ENCODE measurements at places on chromosomes 3 and 15.

DNA sequence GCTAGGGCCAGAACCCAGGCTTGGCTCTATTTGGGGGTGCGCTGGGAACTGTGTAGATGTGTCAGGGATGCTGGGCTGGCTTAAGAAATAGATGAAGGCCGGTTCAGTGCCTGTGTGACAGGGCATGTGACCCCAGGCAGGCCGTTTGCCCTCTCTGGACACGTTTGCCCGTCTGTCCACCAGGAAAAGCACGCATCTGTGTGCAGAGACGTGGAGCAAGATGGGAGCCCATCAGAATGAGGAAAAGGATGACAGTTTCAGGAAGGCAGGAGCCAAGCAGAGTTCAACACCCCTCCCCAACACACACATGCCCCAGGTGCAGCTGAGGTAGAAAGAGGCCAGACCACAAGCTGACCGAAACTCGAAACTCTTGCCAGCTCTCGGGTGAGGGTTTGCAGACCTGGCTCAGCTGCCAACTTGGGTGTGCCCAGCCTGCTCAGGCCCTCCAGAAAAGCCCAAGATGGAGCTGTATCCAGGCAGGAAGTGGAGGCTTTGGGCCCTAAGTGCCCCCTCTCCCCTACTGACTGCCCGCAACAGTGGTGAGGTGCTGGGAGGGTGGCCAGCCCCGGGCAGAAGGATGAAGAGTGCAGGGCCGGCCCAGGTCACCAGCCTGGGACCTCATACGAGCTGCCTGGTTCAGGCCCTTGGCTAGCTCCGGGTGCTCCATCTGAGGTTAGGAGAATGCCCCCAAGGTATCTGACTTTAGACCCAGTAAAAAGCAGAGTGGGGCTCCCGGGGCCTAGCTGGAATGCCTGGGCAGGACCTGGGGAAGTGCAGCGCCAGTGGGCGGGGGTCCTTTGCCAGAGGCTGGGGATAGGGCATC, 10.2 kb upstream of the MESP1 start:
- DNase-seq: no peak

GRCh38 chr15:27672537-27672936, 426.6 kb downstream of the OCA2 start:
- no peak for DNase-seq

- DNase-seq: no peak
These were observed 125.8 kb downstream of the LPP start for GRCh38 chr3:188279502-188280335.

- no peak for DNase-seq
These were observed 21.9 kb downstream of the LRIG1 start for GRCh38 chr3:66478960-66479359.

DNA sequence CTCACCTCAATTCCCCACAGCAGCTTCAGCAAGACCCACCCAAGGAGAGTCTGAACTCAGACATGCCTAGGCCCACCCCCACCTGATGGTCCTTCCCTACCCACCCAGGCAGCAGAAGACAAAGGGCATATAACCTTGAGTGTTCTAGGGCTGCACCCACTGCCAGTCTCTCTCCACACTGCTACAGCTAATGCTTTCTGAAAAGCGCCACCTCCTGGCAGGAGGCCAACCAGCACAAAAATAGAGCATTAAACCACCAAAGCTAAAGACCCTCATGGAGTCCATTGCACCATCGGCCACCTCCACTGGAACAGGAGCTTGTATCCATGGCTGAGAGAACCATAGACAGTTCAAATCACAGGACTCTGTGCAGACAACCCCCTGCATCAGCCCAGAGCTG, 11.3 kb upstream of the RPL39L start:
- DNase-seq: no peak

GRCh38 chr15:60396958-60397771, 621 bp downstream of the ANXA2 start:
- DNase-seq: peak; percentile 87

DNA sequence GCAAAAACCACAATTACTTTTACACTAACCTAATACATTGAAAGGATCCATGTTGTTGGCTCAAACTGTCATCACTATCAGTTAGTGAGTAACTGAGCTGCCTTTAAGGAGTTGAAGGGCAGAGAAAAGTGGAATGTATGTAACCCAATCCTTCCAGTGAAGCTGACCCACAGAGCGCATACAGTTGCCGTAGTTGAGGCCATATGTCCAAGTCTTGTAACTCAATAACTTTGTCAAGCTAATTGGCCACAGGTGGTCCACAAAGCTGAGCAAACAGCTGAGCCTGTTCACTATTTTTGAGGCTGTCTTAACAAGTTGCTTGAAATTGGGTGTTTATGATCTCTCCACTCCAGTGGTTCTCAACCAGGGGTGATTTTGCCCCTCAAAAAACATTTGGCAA, 169.0 kb upstream of the SLC24A5 start:
- DNase-seq: no peak

GRCh38 chr15:83848315-83849050, 194.6 kb downstream of the ADAMTSL3 start:
- DNase-seq: peak; percentile 14

- no peak for DNase-seq
These were observed 326.4 kb upstream of the SATB1 start for GRCh38 chr3:18751514-18751913.

DNA sequence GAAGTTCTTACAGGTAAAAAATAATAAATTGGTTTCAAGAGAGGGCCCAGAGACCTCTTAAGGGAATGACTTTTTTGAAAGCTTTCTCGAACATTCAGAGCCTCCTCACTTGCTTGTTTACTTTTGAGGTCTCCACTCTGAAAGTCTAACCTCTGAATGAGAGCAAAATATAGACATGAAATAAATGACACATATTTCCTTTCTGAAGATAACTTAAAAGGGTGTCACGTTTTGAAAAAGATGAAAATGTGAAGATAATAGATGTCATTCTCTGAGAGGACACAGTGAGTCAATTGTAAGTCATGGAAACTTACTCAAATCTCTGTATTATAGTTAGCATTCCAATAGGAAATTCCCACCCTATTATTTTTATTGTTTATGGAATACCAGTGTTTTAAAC, 44.6 kb downstream of the HACD2 start:
- no peak for DNase-seq

DNA sequence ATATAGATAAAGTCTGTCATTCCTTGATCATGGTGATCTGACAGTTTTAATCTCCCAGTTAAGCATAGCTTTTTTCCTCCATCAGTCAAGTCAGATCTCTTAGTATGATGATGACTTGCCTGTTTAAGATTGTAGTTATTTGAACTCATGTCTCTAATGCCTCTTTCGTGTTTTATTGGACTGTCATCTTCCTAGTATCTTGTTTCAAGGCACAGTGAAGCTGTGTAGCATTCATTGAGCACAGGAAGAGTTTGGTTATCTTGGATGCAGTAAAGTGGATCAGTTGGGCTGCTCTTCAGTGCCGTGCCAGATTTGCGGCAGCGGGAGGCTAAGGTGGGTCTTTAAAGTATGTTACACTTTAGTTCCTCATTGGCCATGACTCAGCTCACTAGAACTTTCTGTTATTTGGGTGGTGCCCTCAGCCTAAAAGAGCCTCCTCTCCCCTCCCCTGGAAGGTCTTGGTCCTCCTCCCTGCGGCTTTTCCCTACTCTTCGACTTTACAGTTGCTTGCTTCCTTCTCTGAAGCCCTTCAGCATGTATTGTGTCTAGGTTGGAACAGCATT, 45.7 kb upstream of the SKOR1 start:
- DNase-seq: no peak

DNA sequence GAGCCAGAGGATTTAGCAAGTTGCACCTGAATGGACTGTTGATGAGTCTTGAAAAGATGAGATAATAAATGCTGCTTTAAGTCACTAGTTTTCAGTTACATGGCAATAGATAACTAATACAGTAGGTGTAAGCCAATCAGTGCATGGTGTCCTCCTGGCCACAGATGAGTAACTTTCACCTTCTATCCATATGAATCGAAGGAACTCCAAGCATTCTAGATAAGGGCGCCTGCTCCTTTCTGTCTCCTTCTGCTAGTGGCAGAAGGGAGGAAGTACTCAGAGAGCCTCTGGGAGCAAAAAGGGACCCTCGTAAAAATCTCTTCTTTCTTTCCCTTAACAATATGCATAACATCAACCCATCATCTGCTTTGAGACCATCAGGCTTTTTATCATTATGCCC, 37.3 kb downstream of the TM6SF1 start:
- DNase-seq: no peak

DNA sequence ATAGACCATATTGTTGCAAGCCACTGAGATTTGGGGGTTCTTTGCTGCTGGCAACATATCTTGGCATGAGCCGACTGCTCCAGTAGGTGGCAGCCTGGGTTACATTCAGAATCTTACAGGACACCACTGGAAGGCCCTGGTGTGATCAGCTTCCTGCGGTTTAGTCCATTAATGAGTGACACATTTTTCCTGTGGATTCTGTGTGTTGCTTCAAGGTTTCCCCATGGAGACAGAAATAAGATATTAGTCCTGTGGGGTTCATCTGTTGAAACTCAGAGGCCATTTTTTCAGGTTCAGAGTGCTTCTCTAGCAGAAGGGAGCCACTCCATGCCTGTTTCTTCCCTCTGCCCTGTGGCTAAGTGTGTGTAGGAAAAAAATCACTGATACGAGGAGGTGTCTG, 116.2 kb downstream of the MFSD1 start:
- DNase-seq: peak; percentile 53

DNA sequence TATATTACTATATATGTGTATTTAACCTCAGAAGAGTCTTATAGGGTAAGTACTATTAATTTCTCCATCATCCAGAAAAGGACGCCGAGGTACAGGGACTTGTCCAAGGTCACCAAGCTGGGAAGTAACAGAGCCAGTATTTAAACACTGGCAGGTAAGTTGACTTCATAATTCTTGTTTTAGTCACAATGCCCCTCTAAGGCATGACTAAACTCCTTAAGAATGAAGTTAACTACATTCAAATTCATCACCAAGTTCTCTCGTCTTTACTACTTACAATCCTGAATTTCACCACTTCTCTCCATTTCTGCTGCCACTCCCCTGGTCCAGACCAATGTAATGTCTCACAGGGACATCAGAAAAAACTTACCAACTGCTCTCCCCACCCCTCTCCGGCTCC, 312.1 kb downstream of the GRM7 start:
- DNase-seq: no peak

DNA sequence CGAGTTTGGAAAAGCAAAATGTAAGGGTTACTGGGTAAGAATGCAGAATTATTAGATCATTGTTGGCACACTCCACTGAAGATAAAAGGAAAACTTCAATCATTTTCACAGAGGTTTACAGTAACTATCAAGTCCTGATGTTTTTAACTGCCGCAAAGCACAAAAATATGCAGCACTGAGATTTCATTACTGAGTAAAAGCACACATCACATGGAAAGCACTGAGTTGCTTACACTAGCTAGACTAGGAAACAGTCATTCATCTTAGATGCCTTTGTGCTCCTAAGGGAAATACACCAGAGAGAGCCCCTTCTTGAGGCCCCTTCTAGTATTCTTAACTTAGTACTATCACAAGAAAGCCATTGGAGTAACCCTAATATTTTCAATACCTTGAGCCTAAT, 11.8 kb upstream of the P2RY1 start:
- DNase-seq: no peak

- DNase-seq: no peak
These were observed 29.6 kb upstream of the RAD18 start for GRCh38 chr3:8992854-8993253.

GRCh38 chr3:135809021-135809634, 156.4 kb upstream of the PPP2R3A start:
- no peak for DNase-seq

DNA sequence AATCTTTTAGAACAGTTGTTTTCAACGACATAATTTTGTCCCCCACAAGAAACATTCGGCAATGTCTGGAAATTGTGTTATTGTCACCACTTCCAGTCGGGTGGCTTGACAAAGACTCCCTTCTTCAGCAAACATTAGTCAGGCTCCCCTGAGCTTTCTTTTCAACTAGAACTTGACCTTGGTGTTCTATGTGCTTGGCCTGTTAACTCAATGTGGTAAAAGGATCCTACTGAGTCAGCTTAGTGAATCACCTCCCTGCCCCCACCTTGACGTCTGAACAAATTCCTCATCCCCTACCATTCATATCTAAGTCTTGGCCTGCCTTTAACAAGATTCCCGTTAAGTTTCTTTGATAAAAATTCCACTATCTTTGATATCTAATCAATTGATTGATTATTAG, 465.0 kb upstream of the ROBO1 start:
- DNase-seq: no peak

Data from A549 (cell line).